Ascending aorta (tissue), 2 donors: ENCODE measurements at places on chromosomes 7 and 10.
A peak's percentile ranks its signal among the peaks of the same experiment; 100 is the strongest.

DNA sequence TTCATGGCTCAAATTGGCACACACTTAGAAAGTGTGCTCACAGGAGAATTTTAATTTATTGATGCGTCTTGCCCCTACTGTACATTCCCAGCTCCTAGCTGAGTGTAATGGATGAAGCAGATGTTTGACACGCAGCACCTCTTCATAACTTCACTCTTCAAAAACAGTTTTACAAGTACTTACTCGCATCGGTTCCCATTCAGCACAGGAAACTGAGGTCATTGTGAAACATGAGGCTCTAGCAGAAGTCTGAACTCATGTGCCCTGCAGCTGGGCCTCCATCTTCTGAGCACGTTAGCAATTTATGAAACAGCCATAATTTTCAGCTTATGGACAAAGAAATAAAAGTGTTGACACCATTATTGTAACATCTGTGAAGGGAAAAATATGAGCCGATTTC is 558.9 kb upstream of the MGMT start:
- H3K27ac ChIP-seq, result no peak overlapping the region
- H3K4me1 ChIP-seq, result no peaks in the 10 kb centered on the region
- H3K36me3 ChIP-seq, result no peaks in the 10 kb centered on the region
- H3K27me3 ChIP-seq, result no peaks in the 10 kb centered on the region
- DNase-seq, result no peak

GRCh38 chr10:21217107-21217506 is 308.4 kb downstream of the SKIDA1 start:
- H3K4me3 ChIP-seq, result no peak overlapping the region
- H3K27ac ChIP-seq, result no peak overlapping the region
- H3K36me3 ChIP-seq, result no peaks in the 10 kb centered on the region
- no peaks in the 10 kb centered on the region for H3K27me3 ChIP-seq
- H3K4me1 ChIP-seq, result no peaks in the 10 kb centered on the region

- H3K27me3 ChIP-seq, result no peaks in the 10 kb centered on the region
- no peaks in the 10 kb centered on the region for H3K36me3 ChIP-seq
- H3K4me1 ChIP-seq, result peaks cover 23% of the 10 kb centered on the region
- H3K4me3 ChIP-seq, result no peak overlapping the region
Observed at GRCh38 chr10:122487174-122487765, 25.9 kb downstream of the HTRA1 start.

DNA sequence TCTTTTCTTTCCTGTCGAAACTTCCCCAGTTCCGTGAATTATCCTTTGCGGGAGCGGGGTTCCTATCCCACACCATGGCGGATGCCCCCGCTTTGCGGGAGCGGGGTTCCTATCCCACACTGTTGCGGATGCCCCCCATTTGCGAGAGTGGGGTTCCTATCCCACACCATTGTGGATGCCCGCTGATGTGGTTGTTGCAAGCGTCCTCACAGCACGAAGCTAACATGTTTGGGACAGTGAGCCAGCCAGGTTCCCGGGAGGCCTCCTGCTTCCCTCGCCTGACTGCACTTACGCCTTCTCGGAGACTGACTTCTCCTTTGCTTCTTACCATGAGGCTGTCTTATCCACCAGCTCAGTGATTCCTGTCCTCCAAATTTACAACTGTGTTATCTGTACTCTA is 134.7 kb downstream of the VIPR2 start:
- H3K27ac ChIP-seq, result peak overlapping the region; percentile 96
- no peak overlapping the region for H3K4me3 ChIP-seq
- peak; percentile 53 for DNase-seq
- H3K4me1 ChIP-seq, result peaks cover 10% of the 10 kb centered on the region
- no peaks in the 10 kb centered on the region for H3K36me3 ChIP-seq

DNA sequence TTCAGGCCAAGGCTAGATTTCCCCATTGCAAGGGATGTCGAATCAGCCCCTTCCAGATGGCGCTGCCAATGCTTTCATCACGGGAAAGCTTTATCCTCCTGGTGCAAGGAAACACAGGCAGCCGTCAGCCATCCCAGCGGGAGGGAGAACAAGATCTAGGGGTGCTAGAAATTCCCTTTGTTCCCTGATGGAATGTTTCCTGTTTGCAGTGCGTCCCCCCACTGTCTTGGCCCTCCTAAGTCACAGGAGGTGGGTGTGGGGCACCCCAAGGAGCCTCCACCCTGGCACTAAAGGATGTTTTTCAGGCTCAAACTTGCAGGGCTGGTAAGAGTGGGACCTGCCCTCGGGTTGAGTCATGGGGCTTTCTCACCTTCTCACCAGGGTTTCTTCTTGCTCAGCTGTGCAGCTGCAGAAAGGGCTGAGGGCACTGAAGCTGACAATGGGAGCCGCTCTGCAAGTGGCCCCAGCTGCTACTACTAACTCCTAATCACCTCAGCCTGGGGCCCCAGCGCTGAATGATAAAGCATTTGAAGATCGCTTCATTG is 103.6 kb downstream of the PRPF18 start:
- no peak overlapping the region for H3K27ac ChIP-seq
- H3K36me3 ChIP-seq, result peaks cover 36% of the 10 kb centered on the region
- no peak for DNase-seq

DNA sequence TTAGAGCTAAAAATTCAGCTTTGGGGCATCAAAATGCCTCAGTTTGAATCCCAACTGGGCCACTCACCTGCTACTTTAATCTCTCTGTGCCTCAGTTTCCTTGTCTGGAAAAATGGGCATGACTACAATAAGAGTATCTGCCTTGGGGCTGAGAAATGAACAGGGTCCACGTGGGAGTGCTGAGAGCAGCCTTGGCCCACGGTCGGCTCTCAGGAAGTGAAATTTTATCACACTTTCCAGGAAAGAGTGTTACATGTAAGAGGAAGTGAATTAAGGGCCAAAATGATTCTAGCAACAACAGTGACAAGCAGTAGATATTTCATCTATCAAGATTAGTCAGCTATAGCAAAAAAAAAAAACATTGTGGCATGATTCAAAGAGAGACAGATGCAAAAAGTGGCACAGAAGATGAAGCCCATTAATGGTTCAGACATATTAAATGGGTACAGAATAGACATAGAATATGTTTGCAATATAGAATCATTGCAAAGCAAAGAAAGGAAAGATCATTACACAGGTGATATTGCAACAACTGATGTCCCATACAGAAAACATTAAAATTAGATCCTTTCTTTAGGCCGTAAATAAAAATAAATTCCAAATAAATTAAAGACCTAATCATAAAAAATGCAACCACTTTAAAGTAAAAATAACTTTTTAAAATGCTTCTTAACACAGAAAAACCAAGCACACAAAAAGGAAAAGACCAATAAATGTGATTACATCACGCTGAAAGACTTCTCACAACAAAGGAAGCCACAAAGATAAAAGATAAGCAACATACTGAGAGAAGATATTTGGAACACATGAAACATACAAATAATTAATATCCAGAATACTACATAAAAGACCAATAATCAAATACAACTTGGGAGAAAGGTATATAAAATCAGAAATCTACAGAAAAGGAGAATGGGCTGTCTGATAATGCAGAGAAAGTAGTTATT is 4.3 kb downstream of the TMEM273 start:
- H3K4me1 ChIP-seq, result no peaks in the 10 kb centered on the region
- no peaks in the 10 kb centered on the region for H3K27me3 ChIP-seq
- H3K36me3 ChIP-seq, result no peaks in the 10 kb centered on the region
- DNase-seq, result no peak
- H3K27ac ChIP-seq, result no peak overlapping the region
- H3K4me3 ChIP-seq, result no peak overlapping the region

GRCh38 chr7:115789901-115790300 is 240.7 kb downstream of the TFEC start:
- H3K4me3 ChIP-seq, result no peak overlapping the region
- H3K36me3 ChIP-seq, result no peaks in the 10 kb centered on the region
- no peaks in the 10 kb centered on the region for H3K27me3 ChIP-seq
- no peak for DNase-seq
- no peaks in the 10 kb centered on the region for H3K4me1 ChIP-seq

- H3K4me3 ChIP-seq, result no peak overlapping the region
- no peaks in the 10 kb centered on the region for H3K4me1 ChIP-seq
- no peaks in the 10 kb centered on the region for H3K36me3 ChIP-seq
- peak overlapping the region; percentile 97 for H3K27ac ChIP-seq
- no peak for DNase-seq
Observed at GRCh38 chr10:71852355-71852937, 1.4 kb upstream of the PSAP start.

DNA sequence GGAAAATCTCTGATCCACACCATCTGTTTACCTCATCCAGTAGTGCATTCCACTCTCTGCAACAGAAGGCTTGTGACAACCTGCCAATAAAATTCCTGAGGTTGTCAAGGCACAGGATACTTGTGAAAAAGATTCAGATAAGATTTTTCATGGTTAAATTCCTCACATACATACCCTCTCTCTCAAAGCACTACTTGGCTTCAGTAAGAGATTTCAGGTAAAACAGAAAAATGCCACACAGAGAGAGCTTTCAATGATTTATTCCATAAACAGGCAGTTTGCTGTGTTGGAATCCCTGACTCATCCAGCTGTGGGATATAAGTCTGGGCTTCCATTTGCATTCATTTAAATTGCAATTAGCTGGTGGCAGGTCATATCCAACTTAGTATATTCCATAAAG is 99.7 kb upstream of the CAV2 start:
- peaks cover 16% of the 10 kb centered on the region for H3K4me1 ChIP-seq
- no peak overlapping the region for H3K4me3 ChIP-seq
- no peak for DNase-seq
- no peak overlapping the region for H3K27ac ChIP-seq
- H3K27me3 ChIP-seq, result no peaks in the 10 kb centered on the region
- no peaks in the 10 kb centered on the region for H3K36me3 ChIP-seq

DNA sequence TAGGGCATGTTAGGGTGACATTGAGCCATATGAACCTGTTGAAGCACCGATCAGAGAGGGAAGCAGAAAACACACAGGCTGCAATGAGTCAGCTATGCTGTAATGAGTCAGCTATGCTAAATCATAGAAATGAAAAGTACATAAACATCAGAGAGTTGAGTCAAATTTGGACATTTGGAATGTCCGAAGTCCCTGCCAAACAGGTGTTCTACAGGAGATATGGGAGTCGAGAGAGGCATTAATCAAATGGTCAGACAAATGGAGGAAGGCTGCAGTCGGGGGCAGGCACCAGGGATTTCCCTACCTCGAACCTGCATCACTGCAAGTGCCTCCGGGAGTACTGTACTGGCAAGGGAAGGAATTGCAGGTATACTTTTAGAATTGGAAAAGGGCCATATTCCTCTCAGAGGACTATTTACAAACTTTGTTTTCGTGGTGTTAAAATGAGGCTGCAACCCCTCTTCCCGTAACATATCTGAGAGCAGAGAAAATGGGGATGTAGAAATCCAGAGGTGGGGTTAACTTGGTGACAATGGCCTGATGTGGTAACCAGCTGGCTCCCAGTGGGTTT is 8.8 kb upstream of the ZC3HAV1 start:
- no peaks in the 10 kb centered on the region for H3K4me1 ChIP-seq
- H3K36me3 ChIP-seq, result no peaks in the 10 kb centered on the region
- H3K4me3 ChIP-seq, result no peak overlapping the region
- H3K27ac ChIP-seq, result no peak overlapping the region

- no peaks in the 10 kb centered on the region for H3K27me3 ChIP-seq
- H3K27ac ChIP-seq, result no peak overlapping the region
- H3K4me3 ChIP-seq, result no peak overlapping the region
- no peaks in the 10 kb centered on the region for H3K36me3 ChIP-seq
- no peak for DNase-seq
- H3K4me1 ChIP-seq, result no peaks in the 10 kb centered on the region
Observed at GRCh38 chr10:2772816-2773631, 294.3 kb upstream of the PFKP start.
